Stimulated activated CD8-positive, alpha-beta memory T cell treated with anti-CD3 and anti-CD28 coated beads, Interleukin-15, amount 100 ng/mL, for 4 hours (primary cell): ENCODE measurements at places on chromosomes 12 and 14.

DNA sequence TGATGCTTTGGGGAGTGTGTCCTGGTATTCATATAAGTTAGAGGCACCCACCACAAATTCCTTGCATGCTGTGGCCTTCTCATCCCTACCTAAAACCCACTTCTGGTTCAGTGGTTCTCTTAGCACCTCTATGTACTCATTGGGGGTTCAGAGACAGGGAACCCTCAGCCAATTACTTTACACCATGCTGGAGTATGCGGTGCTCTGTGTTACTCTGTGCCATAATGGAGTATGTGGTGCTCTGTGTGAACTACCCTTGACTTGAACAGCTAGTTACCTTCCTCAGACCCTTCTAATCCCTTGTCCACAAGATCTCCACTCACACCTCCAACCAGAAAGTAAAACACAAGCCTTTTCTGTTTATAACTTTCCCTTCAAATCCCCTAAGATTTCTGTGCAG is 172.5 kb upstream of the E2F7 start:
- no peak for DNase-seq

GRCh38 chr14:56955745-56956144 is 145.5 kb upstream of the OTX2 start:
- no peak for DNase-seq

GRCh38 chr12:23617749-23618148 is 331.7 kb downstream of the SOX5 start:
- no peak for DNase-seq

GRCh38 chr14:46344327-46344937 is 307.1 kb downstream of the RPL10L start:
- no peak for DNase-seq
